ENCODE measurements at places on chromosomes 7 and 10.

- DNase-seq, result no peak
Observed at GRCh38 chr10:118701529-118702323, 53.0 kb downstream of the CACUL1 start.

- no peak for DNase-seq
Observed at GRCh38 chr7:132705146-132705545, 128.9 kb upstream of the PLXNA4 start.

GRCh38 chr10:112962343-112962742, 12.3 kb downstream of the TCF7L2 start:
- DNase-seq, result no peak

DNA sequence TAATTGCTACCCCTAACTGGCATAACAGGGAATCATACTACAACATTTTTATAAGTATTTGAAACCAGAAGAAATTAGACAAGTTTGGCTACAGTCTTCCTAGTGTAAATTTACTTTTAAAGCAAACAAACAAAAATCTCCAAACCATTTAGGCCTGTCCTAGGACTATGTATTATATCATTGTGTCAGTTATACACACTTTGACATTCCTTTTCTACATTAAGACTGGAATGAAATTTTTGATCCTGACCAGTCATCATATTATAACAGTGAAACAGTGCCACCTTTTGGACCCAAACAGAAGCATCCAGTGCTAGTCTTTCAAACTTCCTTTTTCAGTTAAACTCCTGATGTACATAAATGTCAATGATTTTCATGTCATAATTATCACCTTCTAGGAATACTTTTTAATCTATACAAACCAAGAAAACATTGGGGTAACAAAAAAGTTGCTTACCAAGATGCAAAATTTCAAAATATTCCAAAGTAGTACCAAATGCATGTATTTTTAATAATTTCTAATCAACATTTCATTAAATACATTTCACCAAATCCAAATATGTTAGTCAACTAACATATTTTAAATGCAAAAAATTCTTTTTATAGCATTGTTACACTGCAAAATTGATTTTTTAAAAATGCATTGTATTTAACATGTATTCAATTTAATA, 75.7 kb downstream of the IMMP2L start:
- peak; percentile 76 for DNase-seq

DNA sequence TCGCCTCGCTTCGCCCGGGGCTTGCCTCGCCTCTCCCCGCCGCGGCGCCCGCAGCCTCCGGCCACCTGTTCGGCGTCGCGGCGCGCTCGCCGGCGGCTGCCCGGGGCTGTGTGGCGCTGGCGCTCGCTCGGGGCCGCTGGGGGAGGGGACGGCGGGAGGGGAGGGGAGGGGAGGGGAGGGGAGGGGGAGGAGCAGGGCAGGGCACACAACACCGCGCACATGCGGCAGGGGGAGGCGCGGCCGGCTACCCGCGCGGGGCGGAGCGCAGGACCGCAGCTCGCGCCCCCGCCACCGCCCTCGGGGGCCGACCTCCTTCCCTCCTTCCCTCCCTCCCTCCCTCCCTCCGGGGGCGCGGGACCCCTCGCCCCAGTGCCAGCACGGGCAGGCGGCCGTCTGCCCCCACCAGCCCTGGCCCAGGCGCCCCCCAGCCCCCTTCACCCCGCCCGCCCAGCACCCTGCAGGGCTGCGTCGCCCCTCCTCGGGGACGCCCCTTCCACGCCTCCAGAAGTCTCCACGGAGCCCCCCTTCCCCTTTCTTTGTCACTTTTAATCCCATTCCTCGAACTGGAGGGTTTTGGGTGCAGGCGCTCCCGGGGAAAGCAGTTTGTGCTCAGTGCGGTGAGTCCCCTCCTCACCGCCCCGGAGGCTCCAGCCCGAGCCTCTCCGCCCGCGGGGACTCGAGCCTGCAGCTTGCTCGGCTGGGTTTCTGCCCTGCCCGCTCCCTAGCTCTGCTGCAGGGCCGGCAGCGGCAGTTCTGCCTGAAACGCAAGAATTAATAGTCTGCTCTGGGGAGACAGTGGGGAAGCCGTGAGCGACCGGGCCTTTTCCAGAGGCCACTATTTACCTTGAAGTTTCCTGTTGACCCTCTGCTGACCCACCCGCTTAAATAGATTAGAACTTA, at the start of gene PARD3:
PARD3 (minus strand) TSS at position 112 of the 900 bp plus-strand sequence. CDS start 301 bp downstream, outside the sequence.
- peak; percentile 19 for DNase-seq

DNA sequence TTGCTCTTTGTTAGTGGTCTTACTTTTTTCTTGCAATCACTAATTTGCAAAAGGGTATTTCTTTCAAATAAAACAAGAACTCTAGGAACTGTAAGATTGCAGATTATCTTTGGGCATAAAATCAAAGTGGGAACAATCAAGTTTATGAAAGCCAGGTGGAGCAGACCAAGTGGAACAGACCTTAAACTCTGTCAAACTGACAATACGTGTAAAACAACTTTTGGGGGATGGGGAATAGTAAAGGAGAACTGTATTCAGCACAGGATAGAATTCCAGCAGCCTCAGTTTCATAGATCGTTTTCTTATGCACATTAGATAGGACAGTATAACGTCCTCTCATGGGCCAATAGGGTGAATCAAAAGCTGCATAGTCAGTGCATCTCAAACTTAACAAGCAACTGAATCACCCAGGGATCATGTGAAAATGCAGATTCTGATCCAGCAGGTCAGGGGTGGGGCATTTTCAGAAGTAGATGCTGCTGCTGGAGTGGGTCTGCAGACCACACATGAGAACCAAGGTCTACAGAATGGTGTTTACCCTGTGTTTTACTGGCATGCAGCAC, 120.7 kb downstream of the PIP4K2A start:
- no peak for DNase-seq

DNA sequence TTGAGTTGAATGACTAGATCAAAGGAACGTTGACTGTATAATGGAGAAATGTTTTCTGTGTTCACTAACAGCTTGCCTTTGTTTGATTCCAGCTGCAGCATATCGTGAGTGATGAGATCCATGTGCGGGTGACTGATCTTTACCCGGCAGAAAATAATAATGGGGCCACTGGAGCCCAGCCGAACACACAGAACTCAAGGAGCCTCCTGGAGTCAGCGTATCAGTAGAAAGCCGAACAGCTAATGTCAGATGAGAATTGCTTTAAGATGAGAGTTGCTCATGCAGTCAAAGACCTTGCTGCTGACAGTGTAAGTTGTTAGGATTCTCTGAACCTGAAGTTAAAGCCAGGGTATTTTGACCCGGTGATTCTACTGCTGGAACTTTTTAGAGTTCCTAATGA, 34.3 kb upstream of the MTPAP start:
- no peak for DNase-seq

DNA sequence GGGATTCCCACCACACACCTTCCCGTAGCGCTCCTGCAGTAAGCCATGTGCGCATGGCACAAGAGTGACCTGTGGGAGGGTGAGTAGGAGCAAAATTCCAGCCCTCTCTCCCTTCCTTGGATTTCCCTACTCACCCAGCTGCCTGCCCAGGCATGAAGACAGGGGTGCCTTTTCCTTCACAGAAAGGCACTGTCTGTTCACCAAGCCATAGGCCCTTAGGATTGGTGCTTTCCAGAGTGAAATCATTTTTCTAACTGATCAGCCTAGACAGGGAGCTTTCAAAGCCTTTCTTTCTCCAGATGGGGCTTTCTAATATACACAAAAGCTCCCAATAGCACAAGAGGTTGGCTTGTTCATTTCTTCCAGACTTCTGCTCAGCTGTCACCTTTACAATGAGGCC, 79.7 kb downstream of the CTTNBP2 start:
- DNase-seq, result peak; percentile 53
